ENCODE measurements at places on chromosomes 16 and 17. TPM values are rescaled to one million over a fixed set of nuclear protein-coding genes. Genes with fewer than 3 reads are reported as not detected.

ZNF276 gene
- total RNA-seq = 57.0 TPM

KRTAP1-1 gene
- not detected for total RNA-seq

DOC2A gene
- total RNA-seq = 2.2 TPM

HP gene
- total RNA-seq = 4.7 TPM

KRT39 gene
- not detected for total RNA-seq

ALOXE3 gene
- total RNA-seq = 1.5 TPM

SULT1A4 gene
- total RNA-seq = 9.6 TPM

CMTM2 gene
- total RNA-seq = not detected

ADCY9 gene
- total RNA-seq = 16.9 TPM

DNA sequence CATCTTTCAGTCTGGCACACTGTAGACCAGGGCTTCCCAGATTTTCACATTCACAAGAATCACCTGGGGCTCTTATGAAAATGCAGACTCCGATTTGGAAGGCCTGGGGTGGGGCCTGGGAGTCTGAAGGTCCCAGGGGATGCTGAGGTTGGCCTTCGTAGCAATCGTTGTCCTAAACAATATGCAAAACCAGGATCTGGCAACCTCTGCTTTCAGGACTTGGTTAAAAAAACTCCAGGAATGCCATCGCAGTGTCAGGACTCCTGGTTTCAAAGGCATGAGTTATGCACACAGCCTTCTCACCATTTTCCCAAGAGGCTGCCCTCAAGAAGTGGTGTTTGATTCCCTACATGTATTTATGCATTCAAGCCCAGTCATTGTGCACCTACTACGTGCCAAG lies 6.7 kb downstream of the CLEC19A start:
- DNase-seq = no peak

- DNase-seq = no peak
Measured at GRCh38 chr17:49977463-49978389, 8.7 kb downstream of the DLX4 start.

DNA sequence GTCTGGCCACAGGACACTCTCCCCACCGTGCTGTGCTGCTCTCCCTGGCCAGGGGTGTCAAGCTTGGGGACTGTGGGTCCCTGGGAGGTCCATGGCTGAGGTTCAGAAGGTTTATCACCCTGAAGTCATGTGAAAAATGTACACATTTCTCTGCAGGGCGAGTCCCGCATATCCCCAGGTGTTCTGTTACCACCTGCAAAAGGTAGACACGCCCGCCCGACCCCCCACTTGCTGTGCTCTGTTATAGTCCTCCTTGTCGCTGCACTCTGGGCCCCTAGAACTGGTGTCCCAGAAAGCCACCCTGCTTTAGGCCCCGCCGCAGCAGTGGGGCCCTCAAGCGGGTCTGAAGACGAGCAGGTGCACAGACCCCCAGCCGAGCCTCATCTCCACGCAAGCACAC lies 11.8 kb downstream of the JPT2 start:
- no peak for DNase-seq

DNA sequence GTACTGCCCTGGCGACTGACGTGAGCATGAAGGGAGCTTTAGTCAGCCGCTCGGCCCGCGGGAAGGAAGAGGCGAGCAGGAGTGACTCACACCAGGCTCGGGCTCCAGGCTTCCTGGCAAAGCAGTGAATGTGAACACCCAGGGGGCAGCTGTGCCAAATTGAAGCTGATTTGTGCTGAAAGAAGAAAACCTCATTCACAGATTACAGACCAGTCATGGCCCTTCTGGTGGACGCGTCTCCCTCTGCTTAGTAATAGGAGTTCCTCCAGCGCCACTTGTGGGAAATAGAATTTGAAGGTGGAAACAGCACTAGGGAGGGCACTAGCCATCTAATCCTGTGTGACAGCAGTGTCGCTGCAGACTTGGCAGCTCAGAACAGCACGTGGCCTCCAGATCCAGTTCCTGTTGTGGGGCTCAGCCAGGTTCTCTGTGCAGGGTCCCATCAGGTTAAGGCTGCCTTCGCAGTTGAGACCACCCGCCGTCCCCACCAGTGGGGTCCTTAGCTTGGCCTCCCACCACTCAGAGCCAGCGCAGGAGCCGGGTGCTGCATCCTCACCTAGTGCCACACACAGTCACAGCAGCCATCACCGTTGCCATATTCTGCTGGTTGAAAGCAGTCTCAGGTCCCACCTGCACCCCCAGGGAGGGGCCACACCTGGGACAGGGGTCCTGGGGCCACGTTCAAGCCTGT lies 164.5 kb upstream of the CHMP6 start:
- no peak for DNase-seq

DNA sequence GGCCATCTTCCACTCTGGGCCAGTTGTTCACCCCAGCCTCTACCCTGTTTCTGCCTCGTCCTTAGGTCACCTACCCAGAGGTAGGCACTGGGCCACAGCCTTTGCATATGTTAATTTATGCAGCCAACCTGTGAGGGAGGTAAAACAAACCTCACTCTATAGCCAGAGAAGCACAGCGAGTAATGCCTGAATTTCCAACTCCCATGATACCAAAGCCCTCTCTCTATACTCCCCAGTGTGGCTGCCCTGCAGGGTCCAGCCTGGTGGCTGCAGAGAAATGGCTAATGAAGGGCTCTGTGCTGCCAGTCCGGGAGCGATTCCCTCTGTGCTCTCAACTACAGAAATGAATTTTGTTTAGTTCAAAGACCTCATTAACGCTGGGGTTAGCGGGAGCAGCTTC lies 397.0 kb upstream of the CCL2 start:
- no peak for DNase-seq

- DNase-seq = no peak
Measured at GRCh38 chr17:17056156-17056539, 13.9 kb downstream of the MPRIP start.

- DNase-seq = no peak
Measured at GRCh38 chr16:73485880-73486279, 438.0 kb upstream of the ZFHX3 start.

All from vagina (tissue), 2 donors.